Activated T-cell treated with anti-CD3 and anti-CD28 coated beads, Interleukin-2, amount 50 U/mL, for 48 hours (primary cell): ENCODE measurements at places on chromosomes 2 and 18.

DNA sequence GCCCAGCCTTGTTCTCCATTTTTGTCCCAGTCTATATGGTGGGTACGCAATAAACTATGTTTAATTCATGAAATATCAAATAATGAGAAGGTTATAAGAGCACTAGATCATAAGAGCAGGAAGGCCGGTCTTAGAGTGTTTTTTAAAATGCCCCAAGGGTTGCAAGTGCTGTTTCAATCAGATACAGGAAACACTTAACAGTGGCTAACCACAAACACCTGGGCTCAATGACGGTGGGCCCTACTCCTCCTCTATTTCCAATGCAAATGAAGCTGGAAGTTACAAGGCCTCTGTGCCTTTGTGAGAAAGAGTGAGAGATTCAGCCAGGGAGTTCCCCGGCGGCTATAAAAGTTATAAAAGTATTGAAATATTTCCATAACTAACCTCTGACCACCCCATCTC, 18.9 kb upstream of the WDR33 start:
- peak; percentile 67 for DNase-seq

DNA sequence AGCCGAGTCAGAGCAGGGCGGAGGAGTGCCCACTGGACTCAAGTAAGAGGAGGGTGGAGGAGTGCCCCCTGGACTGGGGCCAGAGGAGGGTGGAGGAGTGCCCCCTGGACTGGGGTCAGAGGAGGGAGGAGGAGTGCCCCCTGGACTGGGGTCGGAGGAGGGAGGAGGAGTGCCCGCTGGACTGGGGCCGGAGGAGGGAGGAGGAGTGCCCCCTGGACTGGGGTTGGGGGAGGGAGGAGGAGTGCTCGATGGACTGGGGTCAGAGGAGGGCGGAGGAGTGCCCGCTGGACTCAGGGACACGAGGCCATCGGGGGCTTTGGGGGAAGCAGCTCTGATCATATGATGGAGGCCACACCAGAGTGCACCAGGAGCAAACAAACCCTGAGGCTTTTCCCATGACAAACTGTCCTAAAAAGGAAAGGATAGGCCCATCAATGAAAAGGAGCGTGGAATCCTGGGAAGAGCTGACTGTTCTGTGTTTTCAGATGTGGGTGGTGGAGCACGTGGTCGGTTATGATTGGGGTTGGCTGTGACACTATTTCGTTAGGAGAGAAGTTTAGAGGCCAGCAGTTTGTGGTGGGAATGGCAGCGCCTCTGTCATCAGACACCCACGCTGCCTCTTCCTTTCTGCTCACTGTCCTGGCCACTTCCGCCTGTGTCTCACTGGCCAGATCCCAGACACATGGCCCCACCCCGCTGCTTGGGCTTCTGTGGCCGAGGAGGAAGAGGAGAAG, 24.5 kb upstream of the HPCAL1 start:
- peak; percentile 54 for DNase-seq

DNA sequence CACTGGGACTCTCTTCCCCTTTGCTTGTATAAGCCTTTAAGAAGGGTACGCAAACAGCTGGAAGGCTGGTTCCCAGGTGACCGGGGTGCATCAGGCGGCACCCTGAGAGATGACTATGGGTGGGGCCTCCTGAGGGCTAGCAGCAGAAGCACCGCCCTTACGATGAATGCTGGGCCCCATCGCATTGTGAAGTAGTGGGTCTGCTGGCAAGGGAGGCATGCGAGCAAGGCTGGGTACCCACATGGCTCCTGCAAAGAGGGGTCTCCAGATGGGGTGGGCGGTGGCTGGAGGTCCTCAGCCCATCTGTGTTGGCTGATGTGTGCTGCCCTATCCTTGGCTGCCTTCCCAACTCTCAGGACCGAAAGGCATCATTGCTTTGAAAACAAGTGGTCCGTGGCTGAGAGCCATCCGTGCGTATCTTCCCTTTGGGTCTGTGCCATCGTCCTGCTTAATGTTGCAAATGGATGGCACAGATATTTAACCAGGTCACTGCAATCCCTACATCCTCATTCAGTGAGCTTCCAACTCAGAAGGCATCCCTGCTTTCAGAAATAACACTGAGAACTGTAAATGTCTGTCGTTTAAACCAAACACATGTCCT, 83.5 kb upstream of the GPC1 start:
- DNase-seq = no peak

DNA sequence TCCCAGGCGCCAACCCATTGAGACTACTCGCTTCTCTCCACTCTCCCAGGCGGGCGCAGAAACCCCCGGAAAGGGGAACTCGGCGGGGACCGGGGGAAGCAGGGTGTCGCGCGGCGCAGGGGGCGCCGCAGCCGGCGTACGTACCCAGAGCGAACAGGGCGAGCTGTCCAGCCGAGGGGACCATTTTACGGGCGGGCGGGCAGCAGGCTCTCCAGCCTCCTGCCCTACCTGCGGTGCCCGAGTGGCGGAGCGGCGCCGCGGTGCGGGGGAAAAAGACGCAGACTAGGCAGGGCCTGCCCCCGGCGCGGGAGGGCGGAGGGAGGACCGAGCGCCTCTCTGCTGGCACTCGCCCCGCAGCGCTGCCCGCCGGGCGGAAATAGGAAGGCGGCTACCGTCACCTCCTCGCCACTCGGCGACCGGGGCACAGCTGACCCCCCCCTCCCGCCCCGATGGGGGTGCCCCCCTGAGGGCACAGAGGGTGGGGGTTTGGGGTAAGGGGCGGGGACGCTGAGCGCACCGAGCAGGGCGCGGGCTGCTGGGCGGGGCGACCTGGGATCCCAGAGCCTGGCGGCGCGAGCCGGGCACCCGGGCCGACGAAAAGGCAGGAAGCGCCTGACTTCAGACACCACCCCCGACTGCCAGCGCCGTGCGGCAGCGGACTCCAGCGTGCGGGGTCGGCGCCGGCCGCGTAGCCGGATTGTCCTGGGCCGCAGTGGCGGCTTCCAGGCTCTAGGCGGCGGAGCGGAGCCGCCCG, at the start of gene TGFA:
TGFA (minus strand) TSS at position 243 of the 754 bp plus-strand sequence; CDS start at position 184, 59 bp downstream.
- DNase-seq = peak; percentile 77

- DNase-seq = no peak
Measured at GRCh38 chr2:100954044-100954420, 48.1 kb upstream of the RPL31 start.

- no peak for DNase-seq
Measured at GRCh38 chr2:9330612-9331270, 92.6 kb downstream of the ITGB1BP1 start.

DNA sequence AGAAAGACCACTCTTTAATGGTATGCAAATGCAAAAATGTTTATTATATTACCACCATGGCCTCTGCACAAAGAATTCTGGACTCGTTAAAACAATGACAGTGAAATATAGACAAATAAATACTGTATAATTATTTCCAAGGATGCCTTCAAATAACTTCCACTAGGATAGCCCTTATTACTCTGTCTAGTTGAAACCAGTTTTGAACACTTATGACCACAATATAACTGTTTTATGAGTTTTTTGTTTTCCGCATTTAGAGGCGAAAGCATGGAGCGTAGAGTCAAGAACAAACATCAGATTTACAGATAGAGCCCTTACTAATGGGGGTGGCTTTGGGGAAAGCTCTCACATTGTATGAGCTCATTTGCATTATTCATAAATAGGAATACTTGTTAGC, 559.5 kb downstream of the CNTNAP5 start:
- no peak for DNase-seq
